ENCODE measurements at places on chromosomes 5 and 9.
A peak's percentile ranks its signal among the peaks of the same experiment; 100 is the strongest.

- DNase-seq = no peak
These were observed 22.4 kb upstream of the ATP6V1G1 start for GRCh38 chr9:114565204-114565603.

- no peak for DNase-seq
These were observed 220.5 kb downstream of the SH3GL2 start for GRCh38 chr9:17799369-17799768.

DNA sequence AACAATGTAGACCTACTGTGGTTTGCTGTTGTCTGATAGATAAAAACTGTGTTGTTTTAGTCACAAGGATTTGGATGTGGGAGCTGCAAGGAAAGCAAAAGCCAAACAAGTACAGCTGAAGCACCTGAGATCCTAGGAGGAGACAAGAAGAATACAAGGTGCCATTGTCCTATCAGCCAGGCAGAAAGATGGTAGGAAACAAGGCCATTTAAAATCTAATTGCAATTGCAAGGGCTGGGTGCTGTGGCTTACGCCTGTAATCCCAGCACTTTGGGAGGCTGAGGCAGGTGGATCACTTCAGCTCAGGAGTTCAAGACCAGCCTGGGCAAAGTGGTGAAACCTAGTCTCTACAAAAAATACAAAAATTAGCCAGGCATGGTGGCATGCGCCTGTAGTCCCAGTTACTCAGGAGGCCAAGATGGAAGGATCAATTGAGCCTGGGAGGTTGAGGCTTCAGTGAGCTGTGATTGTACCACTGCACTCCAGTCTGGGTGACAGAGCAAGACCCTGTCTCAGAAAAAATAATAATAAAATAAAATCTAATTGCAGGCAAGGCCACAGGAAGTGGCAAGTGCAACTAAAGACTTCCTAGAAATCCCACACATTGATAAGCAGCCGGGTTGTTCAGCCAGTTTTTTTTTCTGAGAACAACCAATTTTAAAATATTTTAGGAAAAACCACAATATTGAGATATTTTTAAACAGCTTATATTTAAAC, 22.6 kb downstream of the DOCK8 start:
- DNase-seq = peak; percentile 31

DNA sequence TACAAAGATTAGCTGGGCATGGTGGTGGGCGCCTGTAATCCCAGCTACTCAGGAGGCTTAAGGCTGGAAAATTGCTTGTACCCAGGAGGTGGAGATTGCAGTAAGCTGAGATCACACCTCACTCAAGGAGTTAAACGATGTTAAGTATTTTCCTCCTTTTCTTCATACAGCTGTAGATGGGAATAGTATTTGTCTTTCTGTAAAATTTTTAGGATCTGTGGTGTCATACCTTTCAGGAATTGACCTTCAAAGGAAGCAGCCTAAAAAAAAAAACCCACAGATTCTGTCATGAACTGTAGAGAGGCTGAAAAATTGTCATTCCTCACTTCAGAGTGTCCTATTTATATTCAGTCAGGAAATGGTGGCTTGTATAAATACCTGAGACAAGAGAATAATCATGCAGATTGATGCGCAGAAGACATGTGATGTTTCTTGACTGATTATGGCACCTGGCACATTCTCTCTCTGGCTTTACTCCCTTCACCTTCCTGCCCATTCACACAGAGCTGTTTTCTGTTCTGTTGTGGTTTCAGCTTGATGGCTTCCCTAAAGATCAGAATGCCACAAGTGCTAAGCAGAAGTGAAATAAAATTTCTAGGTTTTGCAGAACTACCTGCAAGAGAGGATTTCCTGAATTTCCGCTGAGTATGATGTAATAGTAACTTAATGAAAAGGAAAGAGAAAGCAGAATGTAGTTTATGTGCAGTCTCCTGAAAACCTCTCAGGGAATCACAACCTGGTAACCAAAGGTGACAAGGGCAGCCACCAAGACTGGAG, 3.8 kb downstream of the IFNA1 start:
- DNase-seq = peak; percentile 72

DNA sequence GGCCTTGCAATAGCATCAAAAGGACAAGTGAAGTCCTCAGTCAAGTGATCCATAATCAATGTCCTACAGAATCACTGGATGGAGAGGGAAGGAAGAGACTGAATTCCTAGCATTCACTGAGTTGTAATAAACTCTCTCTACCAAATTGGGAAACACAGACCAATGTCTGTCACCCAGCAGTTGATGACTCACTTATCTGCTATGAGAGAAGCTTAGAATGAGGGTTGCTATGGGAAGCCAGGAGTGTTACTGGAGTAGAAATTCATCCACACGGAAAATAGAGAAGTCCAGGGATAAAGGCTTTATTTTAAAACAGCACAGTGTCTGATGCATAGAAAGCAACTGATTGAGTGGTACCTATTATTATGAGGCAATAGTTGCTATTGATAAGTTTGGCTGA, 407.4 kb downstream of the BRINP1 start:
- DNase-seq = no peak

DNA sequence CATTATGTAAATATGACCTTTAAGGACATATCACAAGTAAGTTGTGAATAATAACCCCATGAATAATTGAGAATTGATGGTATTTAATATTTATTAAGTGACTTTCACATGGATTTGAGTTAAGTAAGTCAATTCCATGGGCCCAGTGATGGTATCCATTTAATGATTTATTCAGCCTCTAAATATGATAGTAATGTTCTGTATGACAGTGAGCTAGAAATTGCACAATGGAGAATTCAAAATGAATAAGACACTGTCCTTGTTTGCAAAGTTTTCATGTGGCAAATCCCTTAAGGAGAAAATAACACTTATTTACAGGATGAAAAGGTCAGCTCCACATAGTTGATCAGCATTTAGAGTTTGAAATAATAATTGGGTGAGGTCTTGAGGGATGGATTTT, 160.7 kb downstream of the PDE4D start:
- no peak for DNase-seq

- no peak for DNase-seq
These were observed 288.1 kb downstream of the GABRB2 start for GRCh38 chr5:161258438-161258837.

DNA sequence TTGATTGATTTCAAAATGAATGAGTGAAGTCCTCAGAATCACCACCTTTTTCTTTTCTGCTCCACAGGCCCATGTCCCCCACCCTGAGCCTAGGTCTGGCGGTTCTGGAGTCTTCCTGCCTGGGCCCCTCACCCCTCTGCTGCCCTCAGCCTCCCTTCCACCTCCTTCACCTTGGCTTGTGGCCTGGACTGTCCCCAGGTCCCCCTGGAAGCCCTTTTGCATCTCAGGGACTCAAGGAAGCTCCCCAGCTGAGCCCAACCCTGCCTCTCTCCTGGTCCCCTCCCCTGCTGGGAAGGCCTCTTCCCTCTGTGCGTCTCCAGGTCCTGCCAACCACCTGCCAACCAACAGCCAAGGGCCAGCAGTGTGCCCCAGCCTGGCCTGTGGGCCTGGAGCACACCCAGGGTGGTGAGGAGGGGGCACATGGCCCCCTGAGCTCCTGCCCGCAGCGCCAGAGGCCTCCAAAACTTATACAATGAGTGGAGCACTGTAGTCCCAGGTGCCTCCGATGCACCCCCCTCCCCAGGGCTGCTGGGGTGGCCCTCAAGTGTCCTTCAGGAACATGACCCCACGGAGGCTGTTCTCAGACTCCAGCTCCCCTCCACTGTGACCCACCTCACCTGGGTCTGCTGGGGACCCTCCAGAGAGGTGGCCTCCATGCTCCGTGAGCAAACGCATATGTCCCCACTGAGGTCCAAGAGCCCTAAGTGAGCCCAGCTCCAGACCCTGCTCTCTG, 20.3 kb downstream of the GLT6D1 start:
- DNase-seq = no peak

GRCh38 chr9:119924736-119925135, 555.5 kb upstream of the BRINP1 start:
- no peak for DNase-seq

Data from CD4-positive, alpha-beta T cell treated with Interferon alpha-2 for 1 hour (primary cell).